Right forelimb (tissue), 1 donor: ENCODE measurements at places on chromosomes 5 and 9.

DNA sequence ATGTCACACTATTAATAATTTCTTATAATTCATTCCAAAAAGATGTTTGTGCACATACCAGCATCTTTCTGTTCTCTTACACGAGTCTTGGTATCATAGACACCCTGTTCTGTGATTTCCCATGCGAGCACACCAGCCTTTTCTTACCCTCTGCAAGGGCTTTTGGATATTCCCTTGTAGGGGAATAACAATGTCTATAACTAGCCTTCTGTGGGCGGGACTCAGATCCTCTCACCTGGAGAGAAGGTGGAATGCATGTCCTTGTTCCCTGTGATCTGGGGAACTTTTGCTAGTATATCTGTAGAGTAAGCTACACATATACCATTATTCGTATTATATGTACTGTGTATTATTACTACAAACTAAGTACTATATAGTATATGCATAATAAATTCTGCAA lies 44.8 kb downstream of the EHMT1 start:
- DNase-seq = no peak

DNA sequence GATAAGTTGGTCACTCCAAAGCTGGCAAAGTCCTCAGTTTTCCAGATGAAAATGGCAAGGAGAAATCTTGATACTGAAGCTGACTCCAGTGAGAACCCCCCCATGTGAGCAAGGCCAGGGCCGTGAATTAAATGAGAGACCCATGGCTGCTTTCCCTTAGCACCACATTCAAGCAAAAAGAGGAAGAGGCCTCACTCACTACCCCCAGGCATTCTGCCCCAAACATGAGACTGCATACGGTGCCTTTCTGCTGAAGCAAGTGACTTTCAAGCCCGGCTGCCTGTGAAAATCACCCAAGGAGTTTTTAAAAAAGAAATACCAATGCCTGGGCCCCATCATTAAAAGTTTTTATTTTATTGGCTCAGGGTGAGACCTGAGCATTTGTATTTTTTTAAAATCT lies 66.9 kb downstream of the TMEM252 start:
- no peak for DNase-seq

GRCh38 chr5:134818776-134819175 lies 27.0 kb upstream of the C5orf24 start:
- no peak for DNase-seq

GRCh38 chr9:104758974-104759373 lies 5.0 kb upstream of the NIPSNAP3B start:
- DNase-seq = no peak

DNA sequence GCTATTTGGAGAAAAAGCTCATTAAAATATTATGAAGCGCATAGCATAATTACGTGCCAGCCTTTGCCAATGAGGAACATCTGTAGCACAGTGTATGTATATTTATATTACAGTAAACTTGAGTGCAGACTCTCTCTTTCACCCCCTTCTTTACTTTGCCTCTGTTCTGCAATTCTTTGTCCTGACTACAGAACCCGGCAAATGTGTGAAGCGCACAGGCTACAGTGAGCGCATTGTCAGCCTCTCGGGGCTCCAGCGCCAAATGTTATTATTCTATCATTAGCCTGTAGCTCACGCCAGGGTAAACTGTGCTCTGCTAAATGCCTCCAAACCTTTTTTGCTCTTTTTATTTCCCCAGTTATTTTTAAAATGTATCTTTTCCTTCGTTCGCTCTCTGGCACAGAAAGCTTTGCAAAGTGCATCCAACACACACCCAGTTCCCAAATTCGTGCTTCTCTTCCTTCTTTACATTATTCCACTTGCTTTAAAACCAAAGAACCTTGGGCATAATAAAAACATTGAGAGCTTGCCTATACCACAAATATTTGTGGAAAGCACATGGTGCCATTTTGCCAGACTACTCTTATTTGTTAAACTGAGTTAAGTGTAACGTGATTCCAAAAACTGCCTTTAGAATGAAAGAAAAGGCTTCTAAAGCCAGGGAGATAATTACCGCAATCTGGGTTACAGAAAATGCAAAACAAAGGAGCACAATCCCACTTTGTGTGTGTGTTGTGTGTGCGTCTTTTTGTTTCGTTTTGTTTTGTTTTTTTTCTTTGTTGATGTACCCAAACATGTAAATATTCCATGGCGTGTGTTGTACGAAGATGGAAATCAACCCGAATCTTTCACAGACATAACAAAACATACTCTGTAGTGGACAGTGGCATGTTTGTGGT lies 164.1 kb upstream of the MPDZ start:
- DNase-seq = peak; percentile 66

GRCh38 chr5:54700986-54701578 lies 183.5 kb downstream of the SNX18 start:
- DNase-seq = no peak

DNA sequence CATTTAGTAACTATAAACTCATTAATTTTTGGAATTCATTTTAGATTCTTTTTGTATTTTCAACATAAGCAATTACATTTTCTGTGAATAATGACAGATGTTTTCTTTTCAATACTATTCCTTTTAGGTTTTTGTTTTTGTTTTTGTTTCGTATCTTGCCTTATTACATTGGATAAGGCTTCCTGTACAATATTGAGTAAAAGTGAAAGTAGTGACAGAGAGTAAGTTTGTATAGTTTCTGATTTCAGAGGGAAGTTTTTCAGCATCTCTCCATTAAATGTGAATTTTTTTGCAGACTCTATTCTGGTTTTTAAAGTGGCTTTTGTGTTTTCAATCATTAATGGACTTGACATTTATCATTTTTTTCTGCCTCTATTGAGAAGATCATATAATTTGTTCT lies 12.8 kb upstream of the CAMK4 start:
- no peak for DNase-seq

DNA sequence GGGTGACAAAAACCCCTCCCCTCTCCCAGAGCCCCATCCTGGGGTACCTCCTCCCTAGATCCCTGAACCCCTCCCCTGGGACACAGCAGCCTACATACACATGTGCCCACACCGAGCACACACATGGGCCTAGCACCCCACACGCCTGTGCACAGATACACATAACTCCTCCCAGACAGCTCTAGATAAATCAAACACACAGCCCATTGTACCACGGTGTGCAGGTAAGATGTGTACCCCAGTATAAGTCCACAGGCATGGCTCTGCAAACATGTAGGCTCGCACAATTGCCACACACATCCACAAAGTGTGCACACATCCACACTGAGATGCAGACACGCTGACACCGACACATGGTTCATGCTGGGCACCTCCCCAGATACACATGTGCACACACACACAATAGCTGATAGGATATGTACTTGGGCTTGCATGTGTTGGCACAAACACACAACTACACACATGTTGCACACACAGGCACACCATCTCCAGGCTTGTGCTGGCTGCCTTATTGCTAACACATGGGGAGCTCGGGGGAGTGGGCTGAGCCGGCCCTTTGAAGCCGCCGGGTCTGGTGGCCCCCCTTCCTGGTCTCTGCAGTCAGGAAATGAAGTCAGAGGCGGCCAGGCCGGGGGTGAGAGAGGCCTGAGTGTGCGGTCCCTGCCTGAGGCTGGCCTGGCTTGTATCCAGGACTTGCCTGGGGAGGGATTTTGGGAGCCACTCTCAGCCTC lies 30.2 kb downstream of the GOLGA2 start:
- peak; percentile 88 for DNase-seq

GRCh38 chr5:9356351-9356825 lies 189.5 kb downstream of the SEMA5A start:
- no peak for DNase-seq

- no peak for DNase-seq
Measured at GRCh38 chr9:5714501-5715401, 85.8 kb downstream of the RIC1 start.

DNA sequence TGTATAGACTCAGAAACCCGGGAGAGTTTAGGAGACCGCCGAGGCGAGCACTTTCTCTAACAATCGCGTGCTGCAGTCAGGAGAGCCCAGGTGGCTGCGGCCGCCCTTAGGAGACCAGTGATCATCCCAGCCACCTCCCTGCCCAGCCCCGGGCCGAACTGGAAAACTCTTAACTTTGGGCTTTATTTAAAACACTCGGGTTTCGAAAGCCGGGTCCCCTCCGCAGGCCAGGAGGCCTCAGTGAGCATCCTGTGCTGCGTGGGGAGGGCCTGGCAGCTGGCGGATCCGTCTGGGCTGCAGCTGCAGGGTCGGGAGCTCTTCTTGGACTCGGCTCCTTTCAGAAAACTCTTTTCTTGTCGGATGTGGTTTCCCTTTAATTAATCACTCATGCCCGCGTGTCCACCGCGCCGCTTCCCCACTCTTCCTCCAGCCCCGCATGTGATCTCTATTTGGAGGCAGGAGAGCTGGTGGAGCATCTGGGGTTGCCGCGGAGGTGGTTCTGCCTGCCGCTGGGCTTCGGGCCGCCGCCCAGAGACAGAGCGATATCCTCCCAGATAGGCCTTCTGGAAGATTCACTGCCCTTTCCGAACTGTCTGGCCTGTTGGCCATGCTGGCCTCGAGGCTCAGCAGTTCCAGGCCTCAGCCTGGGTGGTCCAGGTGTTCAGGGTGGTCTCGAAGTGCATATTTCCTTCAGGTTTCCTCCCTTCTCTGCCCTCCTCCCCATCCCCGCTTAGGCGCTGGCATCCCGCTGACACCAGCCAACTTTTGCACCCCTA lies 59.5 kb downstream of the TMEM174 start:
- no peak for DNase-seq

DNA sequence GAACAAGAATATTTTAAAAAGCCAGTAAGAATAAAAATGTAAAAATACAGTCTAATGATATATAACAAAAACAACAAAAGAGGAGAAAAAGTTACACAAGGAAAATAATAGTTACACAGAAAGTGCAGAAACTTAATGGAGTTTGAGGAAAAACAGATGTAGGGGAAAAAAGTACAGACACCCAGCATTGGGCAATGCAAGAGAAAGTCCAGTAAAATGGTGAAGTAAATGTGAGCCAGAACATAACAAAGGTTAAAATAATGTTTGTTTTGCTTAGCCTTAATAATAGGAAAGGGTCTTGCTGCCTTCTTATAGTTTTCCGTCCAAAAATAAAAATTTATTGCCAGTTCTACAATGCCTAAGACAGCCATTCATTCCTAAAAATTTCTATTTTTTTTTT lies 364.2 kb downstream of the NNT start:
- DNase-seq = no peak

- DNase-seq = no peak
Measured at GRCh38 chr9:23615569-23615968, 210.5 kb downstream of the ELAVL2 start.

- DNase-seq = no peak
Measured at GRCh38 chr9:72648324-72649126, 127.1 kb downstream of the TMC1 start.

DNA sequence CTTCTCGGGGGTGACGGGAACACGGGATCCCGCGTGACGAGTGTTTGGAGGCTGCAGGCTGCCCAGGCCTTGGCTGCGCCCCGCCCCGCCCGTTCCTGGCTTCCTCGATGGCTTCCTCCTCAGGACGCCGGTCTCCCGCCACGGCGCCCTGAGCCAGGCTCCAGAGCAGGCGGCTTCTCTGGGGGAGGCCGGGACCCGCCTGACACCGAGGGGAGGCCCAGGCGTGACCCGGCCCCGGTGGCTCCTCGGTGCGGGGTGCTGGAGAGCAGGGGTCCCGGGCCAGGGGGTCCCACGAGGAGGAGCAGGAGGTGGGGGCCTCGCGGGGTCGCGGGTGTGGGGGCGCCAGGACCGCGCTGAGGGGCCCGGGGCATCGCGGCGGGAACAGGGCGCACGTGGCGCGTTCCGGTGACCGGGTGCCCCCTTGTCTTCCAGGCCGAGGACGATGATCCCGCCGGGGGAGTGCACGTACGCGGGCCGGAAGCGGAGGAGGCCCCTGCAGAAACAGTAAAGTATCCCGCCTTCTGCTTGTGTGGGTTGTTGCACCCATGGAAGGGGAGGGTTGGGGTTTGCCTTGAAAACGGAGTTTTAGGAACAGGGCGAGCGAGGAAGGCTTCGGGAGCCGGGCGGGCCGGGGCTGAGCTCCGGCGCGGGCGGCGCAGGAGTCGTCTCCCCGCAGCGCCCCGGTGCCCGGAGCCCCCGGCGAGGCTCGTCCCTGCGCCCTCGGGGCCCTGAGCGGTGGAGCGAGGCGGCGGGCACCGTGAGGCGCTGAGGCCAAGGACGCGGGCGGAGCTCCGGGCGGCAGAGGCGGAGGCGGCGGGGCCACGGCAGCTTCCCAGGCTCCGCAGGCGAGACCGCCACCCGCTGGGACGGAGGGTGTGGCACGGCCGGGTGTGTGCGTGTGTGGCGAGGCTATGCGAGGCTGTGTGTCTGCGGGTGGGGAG lies 22.2 kb downstream of the AHRR start:
- DNase-seq = peak; percentile 81

DNA sequence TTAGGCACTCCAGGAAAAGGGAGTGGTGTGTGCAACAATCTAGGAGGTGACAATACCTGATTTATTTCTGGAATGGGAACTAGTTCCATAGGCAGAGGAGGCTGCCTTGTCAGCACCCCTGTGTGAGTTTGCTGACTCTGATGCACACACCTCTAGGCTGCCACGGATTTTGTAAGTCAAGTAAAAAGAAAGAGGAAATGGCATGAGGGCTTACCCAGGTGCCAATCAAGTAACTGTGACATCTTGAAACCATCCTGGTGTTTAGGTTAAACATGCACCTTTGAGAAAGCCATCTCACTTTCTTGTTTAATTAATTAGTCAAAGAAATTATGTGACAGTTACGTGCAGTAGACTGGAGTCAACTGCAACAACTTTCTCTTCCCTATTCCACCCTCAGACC lies 32.3 kb upstream of the FAM81B start:
- DNase-seq = no peak

- DNase-seq = no peak
Measured at GRCh38 chr5:77144837-77145139, 57.7 kb upstream of the ZBED3 start.

DNA sequence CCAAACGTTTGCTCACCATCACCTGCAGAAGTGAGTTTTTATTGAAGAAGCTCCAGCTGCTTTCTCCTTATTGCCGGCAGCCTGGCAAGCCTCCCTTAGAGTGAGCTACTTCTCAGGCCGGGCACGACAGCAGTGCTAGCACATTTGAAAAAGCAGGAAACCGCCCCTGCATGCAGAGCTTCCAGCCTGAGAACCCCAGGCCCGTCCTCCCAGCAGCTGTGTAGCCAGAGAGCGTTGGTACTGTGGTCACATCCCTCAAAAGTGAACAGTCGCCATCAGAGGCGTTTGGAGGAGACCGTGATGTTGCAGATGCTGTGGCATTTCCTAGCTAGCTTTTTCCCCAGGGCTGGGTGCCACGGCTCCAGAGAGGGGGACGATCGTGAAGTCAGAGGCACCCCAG lies 23.5 kb downstream of the SLC25A25 start:
- no peak for DNase-seq
